ENCODE measurements at places on chromosomes 16 and 17.

DNA sequence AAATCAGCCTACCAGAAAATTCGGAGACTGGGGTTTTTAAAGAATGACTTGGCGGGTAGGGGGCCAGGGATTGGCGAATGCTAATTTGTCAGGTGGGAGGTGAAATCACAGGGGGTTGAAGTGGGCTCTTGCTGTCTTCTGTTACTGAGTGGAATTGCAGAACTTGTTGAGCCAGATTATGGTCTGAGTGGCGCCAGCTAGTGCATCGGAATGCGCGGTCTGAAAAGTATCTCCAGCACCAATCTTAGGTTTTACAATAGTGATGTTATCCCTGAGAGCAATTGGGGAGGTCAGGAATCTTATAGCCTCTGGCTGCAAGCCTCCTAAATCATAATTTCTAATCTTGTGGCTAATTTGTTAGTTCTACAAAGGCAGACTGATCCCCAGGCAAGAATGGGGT is 762 bp upstream of the RBL2 start:
- no peak for DNase-seq

DNA sequence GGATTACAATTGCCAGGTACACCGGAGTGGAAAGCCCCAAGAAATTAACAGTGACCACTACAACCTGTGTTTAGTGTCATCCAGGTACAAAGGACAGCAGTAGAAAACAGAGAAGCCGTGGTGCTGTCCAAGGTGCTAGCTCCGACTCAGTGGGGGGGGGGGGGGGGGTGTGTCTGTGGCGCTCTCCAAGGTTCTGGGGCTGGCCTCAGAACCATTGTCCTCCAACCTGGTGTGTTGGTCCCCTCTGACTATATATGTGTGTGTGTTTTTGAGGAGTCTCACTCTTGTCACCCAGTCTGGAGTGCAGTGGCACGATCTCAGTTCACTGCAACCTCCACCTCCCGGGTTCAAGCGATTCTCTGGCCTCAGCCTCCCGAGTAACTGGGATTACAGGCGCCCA is 5.8 kb upstream of the ZNF23 start:
- DNase-seq: no peak

DNA sequence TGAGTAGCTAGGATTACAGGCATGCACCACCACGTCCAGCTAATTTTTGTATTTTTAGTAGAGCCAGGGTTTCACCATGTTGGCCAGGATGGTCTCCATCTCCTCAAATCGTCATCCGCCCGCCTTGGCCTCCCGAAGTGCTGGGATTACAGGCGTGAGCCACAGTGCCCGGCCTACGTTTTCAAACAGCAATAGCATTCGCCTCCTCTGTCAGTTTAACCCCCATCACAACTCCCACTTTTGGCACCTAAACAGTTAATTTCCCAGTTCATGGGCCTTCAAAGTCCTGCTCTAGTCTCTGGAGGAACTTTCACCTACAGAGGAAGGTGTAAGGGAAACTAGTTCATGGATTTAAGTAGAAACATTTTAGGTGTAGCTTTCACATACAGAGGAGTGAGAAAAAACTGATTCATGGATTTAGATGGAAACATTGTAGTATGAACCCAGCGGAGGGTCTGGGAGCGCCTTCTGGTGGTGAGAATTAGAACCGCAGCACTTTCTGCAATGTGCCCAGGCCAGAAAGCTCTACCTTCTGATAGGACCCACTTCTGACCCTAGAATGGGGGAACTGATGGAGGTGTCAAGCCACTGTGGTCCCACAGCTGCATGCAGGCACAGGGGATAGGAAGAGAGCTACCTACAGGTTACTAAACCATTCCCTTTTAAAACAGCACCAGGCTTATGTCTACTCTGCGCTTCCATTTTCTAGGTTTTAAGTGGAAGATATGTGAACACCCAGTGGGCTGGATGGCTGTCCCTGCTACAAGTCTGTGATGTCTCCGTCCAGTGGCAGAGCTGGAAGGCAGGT is 12.0 kb upstream of the MEOX1 start:
- DNase-seq: peak; percentile 34

- DNase-seq: no peak
These were observed 279.8 kb upstream of the SALL1 start for GRCh38 chr16:51430716-51431369.

DNA sequence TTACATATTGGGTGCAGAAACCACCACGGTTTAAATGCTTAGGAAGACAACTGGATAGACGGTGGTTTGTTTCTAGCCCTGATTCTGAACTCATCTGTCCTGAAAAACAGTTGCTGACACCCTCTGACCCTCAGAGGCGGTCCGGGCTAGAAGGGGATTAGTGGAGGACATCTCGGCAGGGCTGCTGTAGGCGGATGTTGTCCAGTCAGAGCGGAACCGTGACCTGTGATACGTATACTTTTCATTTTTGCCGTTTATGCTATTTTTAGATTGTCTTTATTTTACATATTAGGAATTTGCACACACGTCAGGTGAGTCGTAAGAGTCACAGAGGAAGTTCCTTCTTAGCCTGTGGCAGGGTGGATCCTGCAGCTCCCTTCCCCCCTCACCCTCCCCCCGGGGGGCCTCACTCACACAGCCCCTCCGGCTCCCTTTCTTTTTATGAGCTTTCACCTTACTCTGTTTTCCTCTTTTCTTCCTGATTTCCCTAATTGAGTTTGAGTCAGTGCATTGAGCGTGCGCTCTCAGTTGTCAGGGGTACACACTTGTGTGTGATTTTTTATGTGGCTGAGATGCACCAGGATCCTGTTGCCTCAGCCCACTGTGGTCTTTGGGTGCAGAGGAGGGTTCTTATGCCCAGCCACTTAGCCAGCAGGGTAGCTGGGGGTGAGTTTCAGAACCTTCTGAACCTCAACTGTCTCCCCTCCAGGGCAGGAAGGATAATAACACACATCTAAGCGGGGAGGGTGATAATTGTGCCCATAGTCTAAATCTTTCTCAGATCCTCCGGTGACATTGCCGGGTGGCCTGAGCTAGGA is 211.1 kb upstream of the CHMP6 start:
- no peak for DNase-seq

DNA sequence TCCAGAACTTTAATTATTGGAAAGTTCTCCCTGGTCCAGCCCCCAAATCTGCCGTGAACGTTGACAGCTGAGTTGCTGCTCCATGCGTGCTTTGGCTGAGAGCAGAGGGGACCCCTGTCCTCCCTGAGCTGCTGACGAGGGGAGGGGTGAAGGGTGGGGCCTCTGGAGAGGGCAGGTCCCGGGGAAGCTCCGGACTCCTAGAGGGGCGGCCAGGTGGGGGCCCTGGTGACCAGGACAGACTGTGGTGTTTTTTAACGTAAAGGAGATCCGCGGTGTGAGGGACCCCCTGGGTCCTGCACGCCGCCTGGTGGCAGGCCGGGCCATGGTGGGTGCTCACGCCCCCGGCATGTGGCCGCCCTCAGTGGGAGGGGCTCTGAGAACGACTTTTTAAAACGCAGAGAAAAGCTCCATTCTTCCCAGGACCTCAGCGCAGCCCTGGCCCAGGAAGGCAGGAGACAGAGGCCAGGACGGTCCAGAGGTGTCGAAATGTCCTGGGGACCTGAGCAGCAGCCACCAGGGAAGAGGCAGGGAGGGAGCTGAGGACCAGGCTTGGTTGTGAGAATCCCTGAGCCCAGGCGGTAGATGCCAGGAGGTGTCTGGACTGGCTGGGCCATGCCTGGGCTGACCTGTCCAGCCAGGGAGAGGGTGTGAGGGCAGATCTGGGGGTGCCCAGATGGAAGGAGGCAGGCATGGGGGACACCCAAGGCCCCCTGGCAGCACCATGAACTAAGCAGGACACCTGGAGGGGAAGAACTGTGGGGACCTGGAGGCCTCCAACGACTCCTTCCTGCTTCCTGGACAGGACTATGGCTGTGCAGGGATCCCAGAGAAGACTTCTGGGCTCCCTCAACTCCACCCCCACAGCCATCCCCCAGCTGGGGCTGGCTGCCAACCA is at the start of gene MC1R:
Gene MC1R, plus strand, starts transcription at position 410 of the 895 bp plus-strand sequence. Its CDS starts 397 bp downstream, at position 807.
- no peak for DNase-seq

DNA sequence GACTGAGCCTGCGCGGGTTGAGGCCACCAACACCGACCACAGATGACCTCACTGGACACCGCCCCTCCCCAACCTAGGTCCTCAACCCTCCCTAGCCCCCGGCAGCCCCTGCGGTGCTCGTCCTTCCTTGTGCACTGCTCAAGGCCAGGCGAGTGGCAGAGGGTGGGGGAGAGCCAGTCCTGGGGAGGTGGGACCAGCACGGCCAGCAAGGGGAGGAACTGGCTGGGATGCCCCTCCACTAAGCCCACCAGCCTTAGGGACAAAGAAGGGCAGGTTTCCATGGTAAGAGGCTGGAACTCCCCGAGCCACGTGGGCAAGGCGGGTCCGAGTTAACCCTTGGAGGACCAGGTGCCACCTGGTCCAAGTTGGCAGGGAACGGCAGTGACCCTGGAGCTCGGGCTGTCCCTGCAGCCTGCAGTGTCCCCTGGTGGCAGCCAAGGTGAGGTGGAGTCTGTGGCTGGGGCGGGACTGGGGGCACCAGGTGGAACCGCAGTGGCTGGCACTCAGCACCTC is 9.2 kb downstream of the FSCN2 start:
- no peak for DNase-seq

- no peak for DNase-seq
These were observed 2.6 kb downstream of the AXIN2 start for GRCh38 chr17:65558683-65559460.

GRCh38 chr16:48354877-48355855 is 30.0 kb downstream of the SIAH1 start:
- DNase-seq: no peak

- DNase-seq: no peak
These were observed 651 bp upstream of the EIF1 start for GRCh38 chr17:41687828-41688640.

DNA sequence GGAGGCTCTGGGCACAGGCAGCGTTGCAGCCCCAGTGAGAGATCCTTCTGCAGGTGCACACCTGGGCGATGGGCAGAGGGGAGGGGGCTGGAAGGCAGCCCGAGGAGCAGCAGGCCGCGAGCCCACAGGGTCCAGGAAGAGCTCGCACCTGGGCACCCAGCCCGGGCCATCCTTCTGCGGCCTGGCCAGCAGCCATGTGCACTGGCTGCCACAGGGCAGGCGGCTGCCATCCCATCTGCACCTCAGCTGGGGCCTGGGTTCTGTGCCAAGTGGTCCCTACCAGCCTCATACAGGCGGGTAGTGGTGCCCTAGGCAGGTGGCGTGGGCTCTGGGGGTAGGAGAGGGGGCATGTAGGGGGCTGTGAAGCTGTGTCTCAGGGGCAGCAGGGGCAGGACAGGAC is 197.2 kb downstream of the RBFOX3 start:
- DNase-seq: no peak

GRCh38 chr16:20870122-20870820 is 29.9 kb downstream of the DCUN1D3 start:
- no peak for DNase-seq

DNA sequence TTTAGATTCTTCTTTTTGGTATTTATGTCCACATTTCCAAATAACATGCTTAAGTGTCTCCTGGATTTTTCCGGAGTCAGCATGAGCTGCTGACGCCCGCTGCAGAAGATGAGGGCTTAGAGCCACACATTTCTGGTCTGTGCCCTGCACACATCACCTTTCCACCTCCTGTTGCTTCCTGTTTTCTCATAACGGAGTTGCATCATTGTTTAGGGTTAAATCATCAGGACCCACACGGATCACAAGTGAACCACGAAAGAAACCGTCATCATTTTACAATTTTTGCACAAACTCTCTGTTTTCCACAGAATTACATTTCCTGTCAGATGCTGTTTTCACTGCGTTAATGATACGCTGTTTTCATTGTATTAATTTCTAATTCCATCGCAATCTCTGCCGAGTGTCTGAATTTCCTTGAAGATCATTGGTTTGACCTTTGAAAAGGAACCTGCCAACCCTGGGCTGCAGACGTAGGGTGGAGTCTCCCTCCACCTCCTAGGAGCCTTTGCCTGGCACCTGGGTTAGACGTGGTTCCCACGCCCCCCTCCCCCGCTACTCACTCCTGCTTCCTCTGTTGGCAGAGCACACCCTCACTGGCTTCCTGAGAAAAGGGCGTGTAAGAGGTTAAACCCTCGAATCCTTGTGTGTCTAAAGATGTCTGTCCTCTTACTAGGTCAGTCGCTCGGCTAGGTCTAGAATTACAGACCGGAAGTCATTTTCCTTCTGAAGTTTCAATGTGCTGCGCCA is 68.2 kb downstream of the RNF213 start:
- no peak for DNase-seq

DNA sequence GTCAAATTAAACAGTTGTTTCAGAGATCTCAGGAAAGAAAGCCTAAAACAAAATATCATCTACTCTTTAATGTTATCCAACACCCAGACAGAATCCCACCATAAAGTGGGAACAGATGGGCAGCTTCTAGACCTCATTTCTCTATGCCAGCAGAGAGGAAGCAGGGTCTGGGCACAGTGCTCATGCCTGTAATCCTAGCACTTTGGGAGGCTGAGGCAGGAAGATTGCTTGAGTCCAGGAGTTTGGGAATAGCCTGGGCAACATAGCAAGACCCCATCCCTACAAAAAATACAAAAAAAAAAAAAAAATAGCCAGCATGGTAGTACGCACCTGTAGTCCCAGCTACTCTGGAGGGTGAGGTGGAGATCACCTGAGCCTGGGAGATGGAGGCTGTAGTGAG is 13.5 kb upstream of the ZNF652 start:
- DNase-seq: no peak

- no peak for DNase-seq
These were observed 231.1 kb upstream of the SALL1 start for GRCh38 chr16:51382211-51382610.

- DNase-seq: no peak
These were observed 8.7 kb downstream of the ADCY7 start for GRCh38 chr16:50275098-50275415.

GRCh38 chr17:63435681-63436522 is 10.2 kb downstream of the CYB561 start:
- DNase-seq: no peak

DNA sequence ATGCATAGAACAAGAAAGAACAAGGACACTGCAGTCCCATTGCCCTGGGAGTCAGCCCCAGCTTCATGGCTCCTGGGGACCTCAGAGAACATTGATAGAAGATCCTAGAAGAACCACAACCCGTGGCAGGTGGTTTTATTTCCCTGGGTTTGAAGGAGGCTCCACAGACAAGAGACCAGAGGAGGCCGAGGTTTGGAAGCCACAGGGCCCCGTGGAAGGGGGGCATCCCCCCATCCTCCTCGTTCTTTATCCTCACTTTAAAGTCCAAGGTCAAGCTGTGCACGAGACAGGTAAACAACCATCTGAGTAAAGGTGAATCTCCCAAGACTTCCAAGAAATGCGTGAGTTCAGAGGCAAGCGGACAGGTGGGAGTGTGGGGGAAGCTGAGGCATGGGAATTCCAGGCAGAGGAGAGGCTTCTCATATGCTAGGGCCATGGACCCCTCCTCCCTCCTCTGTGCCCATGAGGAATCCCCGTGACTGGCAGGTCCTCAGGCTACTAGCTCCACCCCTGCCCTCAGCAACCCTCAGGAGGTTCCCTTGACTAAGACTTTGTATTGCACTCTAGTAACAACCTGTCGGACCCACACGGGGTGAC is 849 bp upstream of the SULT1A1 start:
- no peak for DNase-seq

GRCh38 chr16:29943846-29944799 is 17.8 kb upstream of the TMEM219 start:
- DNase-seq: peak; percentile 97

Data from fibroblast of skin of left quadriceps (primary cell).